GM12864 (cell line): ENCODE measurements at places on chromosomes 4 and X.

DNA sequence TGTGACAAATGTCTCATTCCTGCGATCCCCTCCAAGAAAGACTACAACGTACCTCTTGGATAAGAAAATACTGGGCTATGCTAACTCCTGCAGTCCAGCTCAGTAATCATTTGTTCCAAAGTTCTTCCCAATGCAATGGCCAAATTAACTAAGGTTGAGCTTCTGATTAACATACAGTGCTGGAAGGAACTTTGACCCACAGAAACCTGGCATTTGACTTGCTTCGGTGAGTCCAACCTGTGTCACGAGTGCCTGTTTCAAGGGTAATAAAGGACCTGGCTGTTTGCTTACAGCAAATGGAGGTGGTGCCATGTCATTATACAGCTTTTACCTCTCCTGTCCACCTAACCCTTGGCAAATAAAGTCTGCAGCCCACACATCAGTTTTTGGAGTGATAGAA, 83.2 kb downstream of the RBM47 start:
- DNase-seq = no peak

DNA sequence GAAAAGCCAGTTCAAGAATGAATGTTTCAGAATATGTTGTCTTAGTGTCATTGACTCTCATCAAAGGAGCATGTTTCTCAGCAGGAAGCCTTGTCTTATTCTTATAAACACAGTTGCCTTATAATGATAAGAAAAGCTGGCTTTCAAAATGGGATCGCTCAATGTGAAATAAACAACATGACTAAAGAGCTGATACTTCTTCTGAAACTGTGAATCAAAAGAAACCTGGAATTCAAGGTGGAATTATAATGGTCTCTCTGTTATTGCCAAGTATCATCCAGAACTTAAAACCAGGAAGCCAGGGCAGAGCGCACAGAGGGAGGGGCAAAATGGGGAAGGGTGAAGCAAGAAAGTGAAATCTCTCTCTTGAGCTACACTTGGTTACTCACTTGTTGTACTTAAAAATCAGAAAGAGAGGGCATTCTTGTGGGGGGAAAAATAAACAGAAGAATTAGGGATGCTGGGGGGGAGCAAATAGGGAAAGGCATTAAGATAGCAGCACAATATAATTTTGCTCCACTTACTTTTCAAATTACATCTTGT, 270.0 kb downstream of the MAPK10 start:
- no peak for DNase-seq

- DNase-seq = no peak
These were observed 2.8 kb downstream of the ACSL1 start for GRCh38 chr4:184823014-184823413.

- no peak for DNase-seq
These were observed 57.0 kb upstream of the FTHL17 start for GRCh38 chrX:31128855-31129254.

DNA sequence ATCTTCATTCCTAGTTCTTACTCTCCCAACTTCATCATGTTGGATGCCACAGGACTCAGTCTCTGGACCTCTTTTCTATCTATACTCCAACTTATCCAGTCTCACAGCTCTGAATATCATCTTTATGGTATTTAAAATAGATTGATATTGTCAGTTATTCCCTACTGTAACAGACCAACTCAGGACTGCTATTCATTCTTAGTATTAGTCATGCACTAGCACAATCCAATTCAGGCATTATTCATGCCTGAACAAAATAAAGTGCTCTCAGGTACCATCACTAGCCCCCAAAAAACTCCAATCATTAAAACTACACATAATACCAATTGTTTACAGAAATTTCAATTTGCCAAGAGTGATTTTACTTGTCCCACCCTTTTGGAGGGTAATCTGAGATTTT, 37.7 kb downstream of the FRYL start:
- no peak for DNase-seq
